ENCODE measurements at places on chromosomes 3 and 15. TPM values are rescaled to one million over a fixed set of nuclear protein-coding genes. Genes with fewer than 3 reads are reported as not detected.

ATP8B4 gene
- total RNA-seq: 0.36 TPM

SLC25A20 gene
- 25.6 TPM for total RNA-seq

ZNF80 gene
- total RNA-seq: not detected

NMNAT3 gene
- 1.9 TPM for total RNA-seq

GRCh38 chr3:140384876-140385275 lies 293.0 kb upstream of the TRIM42 start:
- DNase-seq: no peak

DNA sequence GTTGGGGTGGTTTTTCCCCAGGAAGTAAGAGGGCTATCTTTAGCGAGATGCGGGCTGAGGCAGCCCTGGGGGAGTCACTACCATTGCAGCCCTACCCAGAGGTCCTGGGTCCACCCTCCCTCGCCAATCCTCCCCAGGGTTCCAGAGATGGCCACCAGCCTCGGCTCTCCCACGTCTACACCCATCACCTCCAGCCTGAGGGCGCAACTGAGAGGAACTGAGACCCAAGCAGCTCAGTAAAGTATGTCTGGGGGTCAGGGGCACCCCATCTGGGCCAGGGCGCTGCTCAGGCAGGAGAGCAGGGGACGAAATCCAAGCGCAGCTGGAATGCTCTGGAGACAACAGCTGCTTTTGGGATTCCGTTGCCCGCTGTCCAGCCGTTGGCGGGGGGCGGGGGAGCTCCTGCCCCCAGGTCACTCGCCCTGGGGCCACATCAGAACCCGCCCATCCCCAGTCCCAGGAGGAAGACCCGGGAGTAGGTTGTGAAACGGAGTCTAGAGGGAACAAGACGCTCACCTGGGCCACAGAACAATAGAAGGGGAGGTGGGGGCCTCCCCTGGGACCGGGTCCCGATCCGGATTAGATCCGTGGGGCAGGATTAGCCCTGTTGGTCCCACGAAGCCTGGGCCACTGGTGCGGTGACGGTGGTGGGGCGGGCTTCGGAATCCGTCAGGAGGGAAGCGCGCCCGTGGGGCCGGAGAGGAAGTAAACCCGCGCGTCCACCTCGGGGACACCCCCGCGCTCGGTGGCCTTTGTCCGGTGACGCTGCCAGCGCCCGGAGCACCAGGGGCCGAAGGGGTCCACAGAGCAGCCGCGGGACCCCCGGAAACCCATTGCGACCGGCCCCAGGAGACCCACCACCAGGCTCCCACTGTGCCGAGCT lies 1.4 kb upstream of the NDUFAF3 start:
- DNase-seq: peak; percentile 37

GRCh38 chr3:184597829-184598573 lies 36.4 kb downstream of the EPHB3 start:
- DNase-seq: peak; percentile 23

GRCh38 chr15:95742256-95742655 lies 588.2 kb upstream of the NR2F2 start:
- no peak for DNase-seq

DNA sequence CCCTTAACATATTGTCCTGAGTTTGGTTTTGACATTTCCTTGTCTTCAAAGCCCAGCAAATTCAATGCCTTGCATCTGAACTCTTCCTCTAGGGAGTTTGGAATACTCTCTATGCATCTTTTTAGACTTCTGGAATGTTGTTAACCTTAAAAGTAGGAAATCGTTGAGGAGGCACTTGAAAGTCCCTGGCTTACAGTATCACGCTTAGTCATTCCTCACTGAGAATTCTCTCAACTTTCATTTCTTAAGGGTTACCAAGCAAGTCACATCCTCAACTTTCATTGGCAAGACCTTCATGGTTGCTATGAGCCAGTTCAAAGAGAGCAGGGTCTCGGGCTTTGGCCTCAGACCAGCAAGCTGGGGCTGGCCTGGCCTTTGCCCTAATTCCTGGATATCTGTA lies 89.9 kb downstream of the ASB7 start:
- no peak for DNase-seq

Measured in RPMI7951 (cell line).